G401 (cell line): ENCODE measurements at places on chromosomes 1 and 21.
A peak's percentile ranks its signal among the peaks of the same experiment; 100 is the strongest.

GRCh38 chr1:151259351-151259750 is 4.8 kb downstream of the PSMD4 start:
- DNase-seq: no peak

DNA sequence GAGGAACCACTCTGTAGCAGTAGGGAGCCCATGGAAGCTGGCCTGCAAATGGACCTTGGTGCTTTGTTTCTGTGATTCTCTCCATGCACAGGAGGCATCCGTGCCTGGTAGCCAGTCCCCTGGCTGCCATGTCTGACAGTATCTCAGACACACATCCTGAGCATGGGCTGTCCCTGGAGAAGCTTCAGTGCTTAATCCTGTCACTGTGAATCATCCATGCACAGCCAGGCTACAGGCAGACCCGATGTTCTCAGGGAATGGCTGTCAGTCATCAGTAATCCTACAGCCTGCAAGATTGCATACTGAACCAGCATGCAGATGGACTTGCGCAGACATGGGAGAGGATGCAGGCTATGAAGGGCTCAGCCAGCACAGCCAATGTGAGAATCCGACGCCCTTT is 606.3 kb upstream of the PLXNA2 start:
- DNase-seq: no peak

GRCh38 chr1:179087665-179088064 is 5.8 kb downstream of the TOR3A start:
- DNase-seq: no peak

DNA sequence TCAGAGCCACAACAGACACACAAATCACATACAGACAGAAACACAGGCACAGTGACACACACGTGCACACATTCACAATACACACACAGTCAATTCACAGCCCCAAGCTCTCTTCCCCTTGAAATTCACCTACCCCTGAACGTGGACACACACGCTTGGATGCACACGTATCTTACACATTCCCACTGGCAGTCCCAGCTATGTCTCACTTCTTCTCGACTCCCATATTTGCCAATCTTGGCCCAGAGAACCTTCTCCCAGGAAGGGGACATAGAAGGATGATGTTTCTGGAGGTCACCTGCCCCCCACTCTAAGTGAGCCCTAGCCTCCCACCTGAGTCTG is 1.6 kb downstream of the CRYBG2 start:
- DNase-seq: no peak

DNA sequence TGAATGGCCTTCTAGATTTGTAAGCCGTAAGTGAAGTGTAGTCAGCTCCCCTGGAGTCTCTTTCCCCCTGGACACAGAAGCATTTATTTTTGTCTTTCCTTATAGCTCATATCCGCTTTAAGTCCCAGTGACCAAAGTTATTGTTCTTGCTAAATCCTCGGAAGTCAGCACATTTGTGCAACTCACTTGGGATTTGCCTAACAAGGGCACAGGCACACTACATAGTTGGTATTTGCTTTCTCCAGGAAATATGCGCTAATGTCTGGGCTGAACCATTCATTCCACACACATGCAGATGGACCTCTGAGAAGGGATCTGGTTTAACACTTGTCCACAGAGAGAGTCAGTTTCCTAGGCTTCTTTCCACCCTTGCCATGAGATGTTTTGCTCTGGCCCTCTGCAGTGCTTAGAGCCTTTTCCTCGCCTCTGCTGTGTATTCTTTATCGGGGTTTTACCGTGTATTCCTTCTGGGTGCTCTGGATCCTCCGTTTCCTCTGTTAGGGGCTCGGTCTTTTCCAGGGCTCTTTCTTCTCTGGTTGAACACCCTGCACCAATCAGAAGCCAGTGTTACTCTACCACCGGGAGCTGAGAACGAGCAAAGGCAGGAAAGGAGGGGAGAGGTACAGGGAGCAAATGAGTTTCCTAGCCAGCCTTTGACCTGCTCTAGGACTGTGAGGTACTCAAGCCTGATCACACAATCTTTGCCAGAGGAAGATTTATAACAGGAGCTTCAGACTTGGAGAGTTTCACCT is 72.4 kb downstream of the ABCA4 start:
- no peak for DNase-seq

DNA sequence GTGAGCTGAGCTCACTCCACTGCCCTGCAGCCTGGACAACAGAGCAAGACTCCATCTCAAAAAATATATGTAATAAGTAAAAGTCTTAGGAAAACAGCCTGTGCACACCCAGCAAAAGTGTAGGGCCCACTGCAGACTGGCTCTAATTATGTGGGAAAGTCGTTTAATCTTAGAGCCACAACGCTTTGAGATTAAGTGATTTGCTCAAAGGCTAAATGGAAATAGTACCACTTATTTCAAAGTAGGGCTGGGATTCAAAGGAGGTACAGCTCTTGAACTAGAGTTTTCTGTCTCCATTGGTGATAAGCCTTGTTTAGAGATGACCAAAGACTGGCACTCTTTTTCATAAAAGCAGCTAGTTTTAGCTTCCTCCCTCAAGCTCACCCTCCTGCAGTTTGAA is 2.2 kb downstream of the TACSTD2 start:
- no peak for DNase-seq

DNA sequence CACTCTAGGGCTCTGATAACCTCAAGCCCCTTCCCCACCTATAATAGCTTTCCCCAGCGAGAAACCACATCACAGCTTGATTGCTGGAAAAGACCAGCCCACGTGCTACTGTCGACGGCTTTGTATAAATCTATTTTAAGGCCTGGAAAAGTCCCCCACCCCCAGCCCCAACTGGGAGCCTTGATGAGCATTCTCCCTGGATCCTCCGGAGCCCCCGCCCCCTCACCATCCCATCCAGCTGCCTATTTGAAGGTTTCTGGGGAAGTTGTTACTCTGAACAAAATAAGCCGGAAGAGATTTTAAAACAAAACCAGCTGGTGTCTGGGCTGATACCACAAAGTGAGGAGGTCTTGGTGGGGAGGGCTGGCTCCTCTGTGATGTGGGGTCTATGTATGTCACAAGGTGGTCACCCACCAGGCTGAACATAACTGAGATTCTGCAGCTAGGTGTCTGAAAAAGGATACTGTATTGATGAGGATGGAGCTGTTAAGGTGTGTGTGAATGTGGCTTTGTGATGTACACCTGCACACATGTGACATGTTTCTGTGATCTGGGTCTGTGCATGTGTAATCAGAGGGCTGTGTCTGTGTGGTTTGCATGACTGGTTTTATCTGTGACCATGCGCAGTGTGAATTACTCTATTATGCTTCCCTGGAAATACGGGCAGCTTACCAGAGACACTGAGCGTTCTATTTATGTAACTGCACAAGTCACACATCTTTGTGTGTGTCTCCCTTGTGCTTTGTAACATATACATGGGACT is 25.0 kb downstream of the RIMS3 start:
- no peak for DNase-seq

DNA sequence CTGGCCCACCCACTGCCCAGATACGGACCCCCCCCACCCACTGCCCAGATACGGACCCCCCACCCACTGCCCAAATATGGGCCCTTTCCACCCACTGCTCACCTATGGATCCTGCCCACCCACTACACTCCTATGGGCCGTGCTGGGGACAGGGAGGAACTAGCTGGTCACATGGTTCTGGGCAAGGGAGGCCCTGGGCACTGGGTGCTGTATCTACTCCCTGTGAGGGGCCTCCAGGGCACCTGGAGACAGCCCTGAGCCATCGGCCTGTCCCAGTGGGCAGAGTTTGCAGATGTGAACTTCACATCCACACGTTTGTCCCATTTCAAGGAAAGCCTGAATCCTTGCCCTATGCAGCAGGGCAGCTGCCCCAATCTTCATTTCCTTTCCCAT is 71.4 kb upstream of the COL6A1 start:
- no peak for DNase-seq

- DNase-seq: no peak
Observed at GRCh38 chr1:56289260-56289659, 290.1 kb downstream of the PLPP3 start.

- no peak for DNase-seq
Observed at GRCh38 chr1:60745484-60745883, 336.9 kb upstream of the NFIA start.

- DNase-seq: peak; percentile 78
Observed at GRCh38 chr21:37208056-37208721, 58.9 kb downstream of the VPS26C start.

DNA sequence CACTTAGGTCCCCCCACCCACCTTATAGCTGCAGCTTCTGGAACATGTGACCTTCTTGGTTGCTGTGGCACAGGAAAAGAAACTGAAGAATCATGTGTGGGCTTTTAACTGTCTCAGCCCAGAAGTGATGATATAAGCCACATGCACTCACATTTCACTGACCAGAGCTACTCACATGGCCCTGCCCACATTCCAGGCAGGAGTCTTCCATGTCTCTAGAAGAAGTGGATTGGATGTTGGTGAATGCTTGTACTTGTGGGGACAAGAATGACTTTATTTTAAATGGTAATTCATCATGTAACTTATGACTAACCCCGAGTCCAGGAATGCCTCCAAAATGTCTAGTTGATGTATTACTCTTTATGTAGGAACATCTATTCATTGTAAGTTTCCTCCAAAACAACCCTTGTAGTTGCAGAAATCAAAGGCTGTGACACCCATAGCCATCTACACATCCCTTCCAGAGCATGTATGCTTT is 15.8 kb upstream of the CAMK1G start:
- no peak for DNase-seq

GRCh38 chr1:187854457-187854856 is 1025.7 kb downstream of the PLA2G4A start:
- no peak for DNase-seq

- DNase-seq: no peak
Observed at GRCh38 chr1:23727362-23727811, 15.9 kb upstream of the ELOA start.

GRCh38 chr1:21280011-21280471 is 10.2 kb downstream of the ECE1 start:
- no peak for DNase-seq

DNA sequence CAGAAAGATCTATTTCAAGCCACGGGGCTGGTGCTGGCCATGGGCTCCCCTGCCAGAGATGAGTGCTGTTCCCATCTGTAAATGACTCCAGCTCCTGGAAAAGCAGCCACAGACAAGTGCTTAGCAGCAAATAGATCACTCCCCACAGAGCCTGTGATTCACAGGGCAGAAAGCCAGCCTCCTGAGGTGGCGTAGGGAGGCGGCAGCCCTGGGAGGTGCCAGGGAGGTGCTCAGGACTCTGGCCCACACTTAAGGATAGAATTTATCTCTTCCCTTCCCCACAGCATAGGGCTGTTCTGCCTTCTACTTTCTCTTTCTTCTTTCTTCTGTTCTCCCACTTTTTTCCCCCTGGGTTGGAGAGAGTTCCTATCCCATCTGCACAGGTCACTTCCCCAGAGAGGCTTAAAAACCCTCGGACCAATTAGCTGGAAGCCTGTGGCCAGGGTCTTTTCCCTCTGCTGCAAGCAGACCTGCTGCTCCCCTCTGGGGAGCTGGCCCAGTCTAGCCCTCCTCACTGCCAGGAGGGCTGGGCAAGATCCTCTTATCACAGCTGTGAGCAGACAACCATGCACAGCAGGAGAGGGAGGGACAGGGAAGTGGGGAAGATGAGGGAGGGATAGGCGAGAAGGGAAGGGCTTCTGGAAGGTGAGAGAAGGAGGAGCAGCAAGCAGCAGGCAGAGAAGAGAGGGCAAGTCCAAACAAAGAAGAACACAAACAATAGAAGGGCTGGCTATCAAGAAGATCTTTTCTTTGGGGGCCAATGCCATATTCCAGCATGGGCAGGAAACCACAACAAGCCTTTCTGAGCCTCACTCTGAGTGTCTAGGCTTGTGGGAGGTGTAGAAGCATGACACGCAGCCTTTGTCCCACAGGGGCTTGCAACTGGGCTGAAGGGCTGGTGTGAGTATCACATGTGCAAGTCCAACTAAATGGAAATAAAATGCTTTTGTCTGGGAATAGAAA is 41.0 kb downstream of the KCND3 start:
- peak; percentile 74 for DNase-seq

- no peak for DNase-seq
Observed at GRCh38 chr1:83574791-83575190, 424.1 kb downstream of the TTLL7 start.

DNA sequence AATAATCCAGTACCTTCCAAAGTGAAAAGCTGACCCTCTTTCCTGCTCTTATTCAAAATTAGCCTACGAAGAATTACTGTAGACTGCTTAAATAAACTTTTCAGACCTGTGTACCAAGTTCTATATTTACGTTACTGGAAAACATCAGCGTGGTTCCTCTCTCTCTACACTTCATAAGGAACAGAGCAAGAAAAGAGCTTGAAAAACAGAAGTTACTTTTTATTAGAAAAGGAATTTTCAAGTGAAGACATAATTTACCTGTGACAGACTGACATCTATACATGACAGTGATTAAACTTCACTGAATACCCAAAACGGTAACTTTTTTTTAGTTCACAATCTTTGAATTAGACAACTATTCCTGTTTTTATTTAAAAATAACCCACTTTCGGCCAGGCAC is 2.7 kb downstream of the ENAH start:
- no peak for DNase-seq

DNA sequence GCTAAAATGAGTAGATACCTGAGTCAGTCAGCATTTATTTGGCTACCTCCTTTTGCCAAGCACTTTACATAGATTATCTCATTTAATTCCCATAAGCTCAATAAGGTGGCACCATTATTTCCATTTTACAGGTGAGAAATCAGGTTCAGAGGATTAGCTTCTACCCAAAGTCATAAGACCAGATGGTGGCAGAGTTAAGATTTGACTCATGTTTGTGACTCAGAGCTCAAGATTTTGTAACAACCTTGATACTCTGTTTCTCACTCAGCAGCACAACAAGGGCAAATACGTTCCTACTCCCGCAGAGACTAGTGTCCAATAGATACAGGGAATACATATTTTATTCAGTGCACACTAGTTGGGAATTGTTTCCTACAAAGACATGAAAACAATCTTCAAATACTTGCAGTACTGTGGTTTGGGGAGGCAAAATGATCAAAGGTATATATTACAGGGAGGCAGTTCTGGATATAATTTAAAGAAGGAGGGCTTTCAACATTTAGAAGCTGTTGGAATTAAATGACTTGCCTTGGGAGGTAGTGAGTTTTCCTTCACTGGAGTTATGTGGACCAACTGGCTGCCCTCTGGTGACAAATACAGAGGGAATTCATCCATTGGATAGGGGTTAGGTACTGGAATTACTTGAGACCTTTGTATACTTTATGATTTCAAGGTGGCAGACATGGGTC is 3.6 kb downstream of the LEPR start:
- DNase-seq: no peak

GRCh38 chr1:198672124-198672523 is 33.3 kb downstream of the PTPRC start:
- no peak for DNase-seq

- no peak for DNase-seq
Observed at GRCh38 chr21:46368533-46369285, 44.8 kb downstream of the PCNT start.
